PC-3 (cell line): ENCODE measurements at places on chromosomes 1 and 21. TPM values are rescaled to one million over a fixed set of nuclear protein-coding genes. Genes with fewer than 3 reads are reported as not detected.

Gene RNF223
- 147 and 171 TPM in 2 replicates for total RNA-seq

DNA sequence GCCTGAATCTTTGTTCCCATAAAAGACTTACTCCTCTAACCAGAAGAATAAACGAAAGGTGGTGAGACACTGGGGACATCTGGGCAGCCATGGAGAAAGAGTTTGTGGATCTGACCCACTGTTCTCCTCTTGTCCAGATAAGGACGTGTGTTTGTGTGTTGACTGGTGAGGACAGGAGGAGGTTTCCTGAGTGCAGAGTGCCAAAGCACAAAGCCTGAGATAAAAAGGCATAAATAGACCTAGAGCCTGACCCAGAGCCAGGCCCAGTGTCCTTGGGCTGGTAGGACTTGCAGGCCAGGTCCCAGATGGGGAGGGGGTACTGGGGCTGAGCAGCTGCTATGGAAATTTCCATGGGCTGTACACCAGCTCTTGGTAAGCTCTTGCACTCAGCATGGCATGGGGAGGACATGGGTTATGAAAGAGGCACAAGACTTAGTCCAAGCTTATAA lies 19.6 kb upstream of the COQ8A start:
- no peak overlapping the region for H3K27ac ChIP-seq
- no peak overlapping the region for H3K4me3 ChIP-seq
- no peaks in the 10 kb centered on the region for H3K36me3 ChIP-seq
- no peaks in the 10 kb centered on the region for H3K4me1 ChIP-seq

Gene FAM229A
- 3.0 and 3.7 TPM in 2 replicates for total RNA-seq

DNA sequence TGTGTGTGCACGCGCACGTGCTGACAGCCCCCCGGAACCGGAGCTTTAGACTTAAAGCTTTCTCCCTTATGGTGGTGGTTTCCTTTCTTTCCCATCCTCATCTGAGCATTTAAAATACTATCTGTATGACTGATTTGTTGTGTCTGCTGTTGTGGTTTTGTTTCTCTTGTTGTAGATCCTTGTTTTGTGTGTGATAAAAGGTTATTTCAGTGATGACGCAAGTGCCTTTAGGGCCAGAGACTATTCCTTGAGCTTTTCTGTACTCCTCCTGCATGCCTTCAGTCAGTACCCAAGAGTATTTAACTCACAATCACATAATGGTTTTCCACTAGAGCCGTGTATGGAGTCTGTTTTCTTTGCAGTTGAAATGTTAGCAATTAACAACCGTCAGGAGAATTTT lies 45.4 kb downstream of the LCA5L start:
- no peaks in the 10 kb centered on the region for H3K4me1 ChIP-seq
- no peak overlapping the region for H3K4me3 ChIP-seq
- H3K27me3 ChIP-seq: no peaks in the 10 kb centered on the region

Gene CPTP
- 141 and 168 TPM in 2 replicates for total RNA-seq

Gene LEMD1
- total RNA-seq: 4.0 TPM in 1 of 2 replicates, not detected in the other

DNA sequence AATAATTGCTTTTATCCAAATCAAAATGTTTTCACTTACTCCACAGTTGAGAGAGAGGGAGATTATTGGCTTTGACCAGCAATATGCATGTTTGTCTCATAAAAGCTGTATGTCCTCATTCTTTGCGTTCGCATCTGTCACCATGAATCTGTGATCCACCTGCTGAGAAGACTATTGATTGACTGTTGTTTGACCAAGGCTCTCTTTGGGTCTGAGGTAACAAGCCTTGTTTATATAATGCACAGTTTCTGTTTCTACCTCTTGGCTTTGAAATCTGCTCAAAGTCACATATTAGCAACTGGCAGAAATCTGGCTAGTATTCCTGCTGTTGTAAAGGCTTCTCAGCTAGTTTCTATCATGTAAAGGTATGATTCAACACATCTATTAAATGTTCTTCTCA lies 157.0 kb downstream of the LYPLAL1 start:
- no peaks in the 10 kb centered on the region for H3K36me3 ChIP-seq
- H3K27ac ChIP-seq: no peak overlapping the region
- H3K4me3 ChIP-seq: no peak overlapping the region
- peak; percentile 42 for DNase-seq
- H3K4me1 ChIP-seq: peaks cover 14% of the 10 kb centered on the region
- H3K27me3 ChIP-seq: no peaks in the 10 kb centered on the region

DNA sequence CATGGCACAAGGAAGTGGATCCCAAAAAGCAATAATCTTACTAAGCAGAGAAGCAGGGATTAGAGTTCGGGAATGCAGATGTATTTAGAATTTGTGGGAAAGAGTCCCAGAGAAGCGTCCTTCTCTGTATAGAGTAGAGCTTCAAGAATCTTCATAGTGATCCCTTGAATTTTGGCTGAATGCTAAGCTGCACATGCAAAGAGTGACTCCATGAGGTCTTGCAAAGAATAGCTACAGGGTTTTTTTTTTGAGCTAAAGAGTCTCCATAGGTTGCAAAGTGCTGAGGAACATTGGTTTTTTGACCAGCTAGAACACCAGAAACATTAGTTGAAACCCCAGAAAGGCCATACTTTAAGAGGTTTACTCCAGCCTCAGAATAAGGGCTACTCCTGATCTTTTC lies 206.7 kb downstream of the CTH start:
- H3K36me3 ChIP-seq: no peaks in the 10 kb centered on the region
- H3K4me3 ChIP-seq: no peak overlapping the region
- H3K4me1 ChIP-seq: no peaks in the 10 kb centered on the region

Gene TMEM82
- not detected in 2 replicates for total RNA-seq

DNA sequence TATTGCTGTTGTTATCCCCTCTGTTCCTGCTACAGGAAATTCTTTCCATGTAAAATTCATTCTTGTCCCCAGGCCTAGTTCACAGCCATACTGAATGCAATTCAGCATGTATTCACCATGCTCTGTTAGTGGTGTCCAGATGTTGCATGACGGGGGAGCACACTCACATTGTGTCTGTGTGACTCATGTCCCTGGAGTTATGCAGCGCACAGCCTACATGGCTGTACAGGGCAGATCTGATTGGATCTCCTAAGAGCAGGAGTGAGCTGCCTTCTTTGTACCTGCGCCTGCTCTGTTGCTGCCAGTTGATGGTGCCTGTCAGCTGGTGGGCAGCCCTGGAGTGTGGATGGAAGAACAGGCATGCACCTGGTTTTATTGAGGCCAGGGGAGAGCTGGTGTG lies 17.6 kb downstream of the HTR6 start:
- no peaks in the 10 kb centered on the region for H3K4me1 ChIP-seq
- no peak overlapping the region for H3K4me3 ChIP-seq
- no peaks in the 10 kb centered on the region for H3K36me3 ChIP-seq
- H3K27ac ChIP-seq: no peak overlapping the region
- H3K27me3 ChIP-seq: no peaks in the 10 kb centered on the region

Gene SPRR1B
- total RNA-seq: not detected in 2 replicates

DNA sequence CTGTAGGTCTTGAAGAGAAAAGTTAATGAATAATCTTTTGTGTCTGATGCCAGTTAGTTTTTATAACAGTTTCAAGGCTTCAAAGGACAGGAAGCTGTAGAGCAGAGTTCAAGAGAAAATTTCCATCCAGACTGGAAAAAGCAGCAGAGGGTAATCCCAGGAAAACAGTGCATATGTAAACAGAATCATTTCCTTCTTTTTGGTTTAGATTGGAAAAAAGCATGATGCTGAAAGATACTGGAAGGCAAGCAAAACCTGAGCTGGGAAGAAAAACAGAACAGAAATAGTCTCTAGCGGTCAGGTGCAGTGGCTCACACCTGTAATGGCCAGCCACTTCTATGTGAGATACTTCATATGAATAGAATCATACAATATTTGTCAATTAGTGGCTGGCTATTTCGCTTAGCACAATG lies 71.9 kb downstream of the ZSWIM5 start:
- H3K27me3 ChIP-seq: no peaks in the 10 kb centered on the region
- no peak overlapping the region for H3K4me3 ChIP-seq
- H3K36me3 ChIP-seq: no peaks in the 10 kb centered on the region
- DNase-seq: no peak

DNA sequence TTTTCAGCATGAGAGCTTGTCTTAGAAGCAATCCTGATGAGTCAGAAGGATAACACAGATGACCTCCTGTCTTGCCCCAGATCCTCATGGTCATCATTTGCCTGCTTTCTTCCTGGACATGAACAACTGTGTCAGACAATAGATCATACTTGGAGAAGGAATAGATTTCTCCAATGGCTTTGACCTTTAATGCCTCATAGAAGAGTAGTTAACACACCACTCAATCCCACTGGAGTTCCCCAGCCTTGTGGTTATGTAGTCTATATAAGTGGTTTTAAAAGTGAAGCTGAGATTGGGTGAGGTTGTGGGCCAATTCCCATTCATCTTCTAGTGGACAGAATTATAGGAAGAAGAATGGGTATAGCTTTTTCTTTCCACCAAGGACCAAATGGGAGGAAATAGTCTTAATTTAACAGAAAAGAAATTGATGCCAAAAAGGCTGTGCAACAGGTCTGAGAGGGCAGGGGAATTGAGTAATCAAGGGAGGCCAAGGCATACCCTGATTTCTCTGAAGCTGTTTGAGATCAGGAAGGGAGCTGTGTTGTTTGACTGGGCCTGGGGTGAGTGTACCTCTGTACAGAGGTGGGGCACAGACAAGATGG lies 14.4 kb downstream of the PRCC start:
- H3K36me3 ChIP-seq: peaks cover 50% of the 10 kb centered on the region
- H3K27me3 ChIP-seq: no peaks in the 10 kb centered on the region
- H3K27ac ChIP-seq: no peak overlapping the region
- no peaks in the 10 kb centered on the region for H3K4me1 ChIP-seq

GRCh38 chr1:164813776-164814175 lies 254.8 kb downstream of the PBX1 start:
- H3K4me3 ChIP-seq: no peak overlapping the region
- H3K36me3 ChIP-seq: no peaks in the 10 kb centered on the region
- no peak overlapping the region for H3K27ac ChIP-seq

- H3K36me3 ChIP-seq: no peaks in the 10 kb centered on the region
- no peak overlapping the region for H3K4me3 ChIP-seq
- H3K4me1 ChIP-seq: no peaks in the 10 kb centered on the region
- no peak overlapping the region for H3K27ac ChIP-seq
- DNase-seq: peak; percentile 33
Observed at GRCh38 chr1:42006836-42007235, 88.1 kb upstream of the HIVEP3 start.
